ENCODE measurements at places on chromosomes 4 and X.

GRCh38 chr4:83217721-83218522 lies 66.7 kb downstream of the COQ2 start:
- DNase-seq: peak; percentile 73

DNA sequence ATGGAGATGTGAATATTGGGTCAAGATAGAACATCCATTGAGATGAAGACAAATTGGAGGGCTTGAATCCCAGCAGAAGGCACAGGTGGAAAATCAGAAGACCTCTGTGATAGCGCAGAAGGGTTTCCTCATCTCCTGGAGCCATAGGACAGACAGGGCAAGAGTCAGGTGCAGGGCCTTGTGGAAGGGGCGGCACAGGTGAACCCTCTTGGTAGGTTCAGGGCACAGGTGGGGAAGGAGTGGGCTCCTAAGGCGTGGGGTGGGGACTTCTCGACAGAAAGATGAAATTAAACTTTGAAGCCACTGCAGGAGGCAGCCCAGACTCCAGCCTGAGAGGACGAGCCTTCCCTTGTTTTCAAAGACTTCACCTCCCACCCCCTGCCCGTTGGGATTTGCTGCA lies 9.3 kb upstream of the RGS12 start:
- DNase-seq: no peak

- DNase-seq: no peak
Measured at GRCh38 chr4:175935016-175935661, 123.1 kb upstream of the GPM6A start.

DNA sequence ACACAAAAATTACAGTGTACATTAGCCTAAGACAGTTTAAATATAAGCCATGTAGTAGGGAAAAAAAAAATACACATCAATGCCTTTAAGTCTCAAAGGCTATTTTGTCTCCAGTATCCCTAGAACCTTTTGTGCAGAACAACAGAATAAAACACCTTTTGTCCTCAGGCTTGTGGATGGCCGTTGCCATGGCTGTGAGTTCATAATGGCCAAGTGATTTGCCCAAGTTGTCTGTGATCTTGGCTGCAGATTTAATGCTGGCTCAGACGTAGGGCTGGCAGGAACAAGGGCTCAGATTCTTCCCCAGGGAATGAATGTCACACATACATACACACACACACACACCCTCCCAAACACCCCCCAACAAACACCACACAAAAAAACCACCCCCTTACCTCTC lies 25.3 kb downstream of the GPM6B start:
- no peak for DNase-seq

DNA sequence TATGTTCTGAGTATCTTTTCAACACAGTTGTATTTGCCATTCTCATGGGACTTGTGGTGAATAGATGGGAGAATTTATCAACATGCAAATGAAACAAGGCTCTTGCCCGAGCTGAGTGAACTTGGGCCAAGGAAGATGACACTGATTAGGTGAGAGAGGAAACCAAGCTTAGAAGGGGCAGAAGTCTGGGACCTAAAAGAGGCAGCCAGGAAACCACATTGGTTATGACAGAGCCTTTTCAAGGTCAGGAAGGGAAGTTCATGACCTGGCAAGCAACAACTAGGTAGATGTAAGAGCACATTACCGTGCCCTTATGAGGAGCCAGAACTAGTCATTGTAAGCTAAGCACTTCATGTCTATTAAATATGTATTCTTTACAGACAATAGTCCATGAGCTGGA lies 590.3 kb downstream of the PACRGL start:
- no peak for DNase-seq

GRCh38 chr4:179017581-179017980 lies 1575.3 kb upstream of the AGA start:
- DNase-seq: no peak

GRCh38 chr4:6781113-6781512 lies 1.4 kb upstream of the KIAA0232 start:
- no peak for DNase-seq

- DNase-seq: no peak
Measured at GRCh38 chrX:102840871-102841705, 96.0 kb upstream of the RAB40AL start.

DNA sequence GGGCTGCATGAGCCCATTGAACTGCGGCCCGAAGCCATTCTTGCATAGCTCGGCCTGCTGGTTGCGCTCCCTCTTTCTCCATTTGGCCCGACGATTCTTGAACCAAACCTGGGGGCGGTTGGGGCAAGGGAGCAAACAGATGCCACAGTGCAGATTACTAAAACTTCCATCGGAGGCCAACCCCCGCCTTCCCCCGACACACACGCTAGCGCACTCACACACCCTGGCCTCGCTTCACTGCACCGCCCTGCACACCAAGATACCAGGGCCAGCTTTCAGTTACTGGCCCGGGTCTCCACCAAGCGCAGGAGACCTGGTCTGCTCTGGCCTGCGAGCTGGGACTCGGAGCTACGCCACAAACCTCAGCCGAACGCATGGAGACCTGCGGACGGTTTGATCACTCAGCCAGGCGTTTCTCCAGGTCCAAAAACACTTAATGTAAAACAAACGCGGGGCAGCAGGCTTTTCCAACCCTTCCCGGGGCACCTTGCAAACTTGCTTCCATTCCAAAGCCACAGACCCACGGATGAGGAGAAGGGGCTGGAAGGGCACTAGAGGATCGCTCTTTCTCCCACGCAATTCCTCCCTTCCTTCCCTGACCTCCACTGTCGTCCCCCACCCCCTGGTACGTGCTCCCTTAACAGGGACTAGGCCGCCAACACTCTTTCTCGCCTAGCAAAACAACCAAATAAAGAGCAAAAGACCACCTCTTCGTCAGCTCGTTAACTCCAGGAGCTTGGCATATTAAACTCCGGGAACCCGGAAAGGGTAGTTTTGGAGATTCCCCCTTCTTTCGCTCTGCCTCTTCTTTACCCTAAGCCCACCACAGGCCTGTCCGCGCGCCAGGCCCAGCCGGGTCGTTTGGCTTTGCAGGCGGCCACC lies 4.1 kb downstream of the PITX2 start:
- peak; percentile 33 for DNase-seq

DNA sequence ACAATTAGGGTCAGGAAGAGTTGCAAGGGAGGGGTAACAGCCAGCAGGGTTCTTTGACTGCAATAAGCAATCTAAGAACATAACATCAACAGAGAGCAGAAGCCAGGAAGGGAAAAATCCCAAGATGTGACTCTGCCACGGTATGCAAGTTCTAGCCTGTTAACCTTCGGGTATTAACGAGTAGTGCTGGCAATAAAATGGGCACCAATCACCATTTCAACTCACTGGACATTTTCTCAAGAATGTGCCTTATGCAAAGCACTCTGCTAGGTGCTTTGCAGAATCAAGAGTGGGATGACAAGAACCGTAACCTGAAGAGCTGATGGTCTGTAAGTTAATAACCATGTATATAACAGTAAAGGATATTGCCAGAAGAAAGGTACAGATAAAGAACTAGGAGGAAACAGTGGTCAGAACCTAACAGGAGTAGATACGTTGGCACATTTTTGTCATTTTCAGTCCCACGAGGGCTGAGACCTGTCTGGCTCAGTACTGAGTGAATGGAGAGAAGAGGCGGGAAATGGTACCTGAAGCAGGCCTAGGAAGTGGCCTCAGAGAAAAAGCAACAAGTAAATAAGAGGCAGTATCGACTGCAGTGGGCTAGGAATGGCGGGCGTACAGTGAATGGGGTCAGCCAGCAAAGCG lies 2.7 kb downstream of the ELOVL6 start:
- peak; percentile 34 for DNase-seq

DNA sequence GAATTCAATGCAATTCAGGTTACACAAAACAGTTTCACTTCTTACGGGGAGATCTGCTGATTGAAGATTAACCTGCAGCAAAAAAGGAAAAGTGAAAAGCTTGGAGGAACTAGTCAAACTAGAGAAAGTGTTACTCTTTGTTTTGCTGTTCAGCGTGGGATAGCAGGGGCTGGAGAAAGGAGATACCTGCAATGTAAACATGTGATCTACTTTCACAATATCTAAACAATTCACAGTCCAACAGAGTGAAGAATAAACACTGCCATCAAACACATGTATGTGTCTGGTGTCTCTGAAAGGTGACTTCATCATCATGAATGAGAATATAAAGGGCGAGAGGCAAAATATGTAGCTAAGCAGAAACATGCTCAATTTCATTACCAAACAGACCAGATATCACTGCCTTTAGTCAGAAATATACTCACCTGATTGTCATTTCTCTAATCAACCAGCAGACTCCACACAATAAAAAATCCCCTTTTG lies 26.4 kb downstream of the NIPAL1 start:
- no peak for DNase-seq
